ENCODE measurements at places on chromosomes 1 and 21. TPM values are rescaled to one million over a fixed set of nuclear protein-coding genes. Genes with fewer than 3 reads are reported as not detected.

The FNBP1L gene
- 0.35 TPM for polyA plus RNA-seq

DNA sequence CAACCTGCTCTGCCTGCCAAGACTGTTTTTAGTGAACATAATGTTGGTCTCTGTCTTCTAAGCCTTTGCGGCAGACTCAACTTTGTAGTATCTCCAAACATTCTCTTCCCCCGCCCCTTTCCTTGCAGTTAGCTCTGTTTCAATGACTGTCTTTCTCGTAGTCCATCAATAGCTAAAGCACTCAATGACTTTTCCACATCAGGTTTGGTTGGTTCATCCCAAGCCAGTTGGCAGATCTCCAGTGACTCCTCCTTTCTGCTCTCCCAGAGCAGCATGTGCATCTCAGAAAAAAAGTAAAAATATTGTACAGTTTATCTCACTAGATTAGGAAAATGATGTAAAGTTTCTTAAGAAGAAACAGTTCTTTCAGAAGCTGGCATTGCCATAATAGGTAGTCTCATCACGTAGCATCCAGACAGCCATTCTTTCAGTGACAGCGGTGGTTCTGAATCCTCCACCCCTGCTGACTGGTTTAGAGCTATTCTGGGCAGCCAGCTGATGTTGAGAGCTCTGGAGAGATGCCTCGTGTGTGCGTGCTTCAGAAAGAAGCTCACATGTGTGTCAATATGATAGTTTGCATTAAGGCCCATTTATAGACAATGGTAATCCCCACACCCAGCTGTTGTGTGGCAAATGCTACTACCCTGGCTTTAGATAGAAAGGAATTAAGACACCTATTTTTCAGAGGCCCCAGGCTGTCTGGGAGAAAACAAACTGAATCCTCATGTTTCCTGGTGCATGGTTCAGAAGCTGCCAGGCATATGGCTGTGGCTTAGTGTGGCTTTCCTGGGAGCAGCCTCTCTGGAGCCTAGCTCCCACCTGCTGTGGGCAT is 53.2 kb downstream of the CNN3 start:
- no peak for DNase-seq

GRCh38 chr1:82227306-82228095 is 426.8 kb downstream of the ADGRL2 start:
- no peak for DNase-seq

DNA sequence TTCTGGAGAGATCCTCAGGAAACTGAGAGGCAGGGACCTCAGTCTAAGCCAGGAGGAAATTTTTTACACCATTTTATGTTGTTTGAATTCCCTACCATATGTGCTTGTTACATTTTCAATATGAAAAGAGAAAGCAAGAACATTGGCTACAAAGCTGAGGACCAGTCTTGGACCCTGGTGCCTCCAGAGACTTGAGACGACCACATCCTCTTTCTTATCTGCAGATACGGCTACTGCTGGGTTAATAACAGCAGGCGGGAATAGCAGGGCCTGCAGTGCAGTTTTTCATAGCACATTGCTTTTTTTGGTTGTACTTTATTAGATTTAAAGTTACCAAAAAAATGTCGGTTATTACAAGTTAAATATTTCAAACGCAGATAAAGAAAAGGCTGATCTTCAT is 3.9 kb downstream of the KDM4A start:
- DNase-seq = no peak

The SLC44A3 gene
- polyA plus RNA-seq = not detected

DNA sequence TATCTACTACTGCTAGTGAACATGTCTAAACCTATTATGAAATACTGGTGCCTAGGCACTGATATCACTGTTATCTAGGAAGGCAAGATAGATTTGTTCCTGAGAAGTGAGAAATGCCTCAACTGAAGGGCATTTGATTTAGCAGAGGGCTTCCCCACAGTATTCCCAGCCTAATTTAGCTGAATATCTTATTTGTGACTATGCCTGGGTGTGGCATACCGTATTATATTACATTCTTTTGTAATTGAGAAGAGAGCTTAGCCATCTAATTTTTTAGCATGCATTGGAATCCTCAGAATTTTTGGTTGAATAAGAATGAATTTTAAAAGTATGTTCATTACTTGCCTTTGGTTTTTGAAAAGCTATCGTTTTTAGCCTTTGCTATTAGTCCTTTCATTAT is 99.1 kb downstream of the ZP4 start:
- no peak for DNase-seq

GRCh38 chr1:187931776-187932175 is 1103.0 kb downstream of the PLA2G4A start:
- no peak for DNase-seq

GRCh38 chr1:147600119-147601111 is 59.1 kb downstream of the BCL9 start:
- DNase-seq = no peak

The OR6P1 gene
- not detected for polyA plus RNA-seq

DNA sequence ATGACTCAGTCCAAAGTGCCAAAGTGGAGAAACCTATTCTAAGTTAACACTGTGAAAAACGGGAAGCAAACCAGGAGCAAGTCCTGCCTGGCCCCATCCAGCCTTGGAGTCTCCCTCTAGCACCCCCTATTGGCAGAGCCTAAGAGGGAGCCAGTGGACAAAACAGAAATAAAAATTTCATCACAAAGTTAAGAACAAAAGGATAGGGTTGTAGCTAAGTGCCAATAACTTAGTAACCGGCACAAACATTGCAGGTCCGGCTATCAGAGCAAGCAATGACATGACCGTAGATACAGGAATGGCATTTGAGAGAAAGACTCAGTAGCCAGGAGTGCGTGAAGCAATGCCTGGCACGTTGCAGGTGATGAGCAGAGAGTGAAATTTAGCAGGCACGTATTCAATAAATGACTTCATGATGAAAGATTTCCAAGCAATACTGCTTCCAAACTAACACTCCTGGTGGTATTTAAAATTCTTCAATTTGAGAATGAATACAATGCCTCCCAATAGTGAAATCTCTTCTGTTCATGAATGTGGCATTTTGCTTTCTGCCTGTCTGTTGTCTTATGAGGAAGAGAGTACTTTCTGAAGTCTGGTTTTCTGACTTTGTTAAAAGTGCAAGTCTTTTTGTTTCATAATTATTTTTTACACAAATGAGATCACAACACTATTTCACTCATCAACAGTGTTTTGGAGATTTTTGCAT is 391.0 kb downstream of the OMA1 start:
- no peak for DNase-seq

The LCE1D gene
- not detected for polyA plus RNA-seq

DNA sequence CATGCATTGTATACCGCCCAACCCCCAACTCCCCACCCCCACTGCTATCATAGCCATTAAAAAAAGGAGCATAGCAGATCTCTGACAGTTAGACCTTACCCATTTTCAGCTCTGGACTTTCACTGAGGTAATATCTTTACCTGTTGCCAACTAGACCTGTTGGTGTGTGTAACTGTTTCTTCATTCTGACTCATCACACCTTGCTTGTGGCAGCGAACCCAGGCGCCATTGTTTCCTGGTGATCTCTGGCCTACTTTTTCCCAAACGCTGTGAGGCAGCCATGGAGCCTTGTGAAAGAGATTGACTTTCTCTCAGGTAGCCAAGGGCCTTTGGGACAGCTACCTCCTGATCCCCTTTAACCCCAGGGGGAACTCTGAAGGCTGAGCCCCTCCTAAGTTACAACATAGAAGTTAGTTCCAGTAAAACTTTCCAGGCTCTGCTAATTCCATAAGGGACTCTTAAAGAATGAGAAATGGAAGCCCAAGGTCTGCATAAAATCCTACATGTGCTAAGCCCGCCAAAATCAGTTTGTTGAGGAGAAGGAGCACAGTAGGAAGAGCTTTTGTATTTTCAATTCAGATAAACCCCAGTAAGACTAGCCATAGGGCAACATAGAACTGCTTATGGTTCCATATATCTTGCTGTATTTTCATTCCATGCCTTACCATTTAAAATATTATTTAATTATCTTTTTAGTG is 196.1 kb upstream of the CAMK1G start:
- DNase-seq = no peak

The CELA2A gene
- polyA plus RNA-seq = not detected

The F11R gene
- 14.4 TPM for polyA plus RNA-seq

- no peak for DNase-seq
These were observed 712 bp upstream of the LAMB3 start for GRCh38 chr1:209652873-209653401.

- DNase-seq = no peak
These were observed 27.4 kb upstream of the DNASE2B start for GRCh38 chr1:84370831-84371394.

The ZNF683 gene
- polyA plus RNA-seq = not detected

DNA sequence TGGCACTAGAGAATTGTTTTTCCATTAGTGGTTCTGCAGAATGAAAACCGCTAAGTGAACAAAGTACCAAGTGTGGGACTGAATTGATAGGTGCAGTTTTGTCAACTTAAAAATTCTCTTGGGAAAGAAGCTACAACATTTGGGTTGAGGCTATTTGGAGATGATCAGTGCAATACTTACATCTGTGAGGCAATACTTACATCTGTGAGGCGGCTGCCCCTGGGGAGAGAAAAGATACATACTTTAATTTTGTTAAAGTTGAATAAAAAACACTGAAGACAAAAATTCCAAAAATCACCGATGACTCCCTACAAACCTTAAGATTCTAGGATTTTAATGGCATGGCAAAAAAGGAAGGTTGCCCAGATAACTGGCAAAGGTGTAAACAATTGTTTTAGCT is 1.7 kb downstream of the CFAP410 start:
- no peak for DNase-seq

The HOOK1 gene
- 28.9 TPM for polyA plus RNA-seq

The S100A4 gene
- 359 TPM for polyA plus RNA-seq

The ZSWIM5 gene
- 0.33 TPM for polyA plus RNA-seq

DNA sequence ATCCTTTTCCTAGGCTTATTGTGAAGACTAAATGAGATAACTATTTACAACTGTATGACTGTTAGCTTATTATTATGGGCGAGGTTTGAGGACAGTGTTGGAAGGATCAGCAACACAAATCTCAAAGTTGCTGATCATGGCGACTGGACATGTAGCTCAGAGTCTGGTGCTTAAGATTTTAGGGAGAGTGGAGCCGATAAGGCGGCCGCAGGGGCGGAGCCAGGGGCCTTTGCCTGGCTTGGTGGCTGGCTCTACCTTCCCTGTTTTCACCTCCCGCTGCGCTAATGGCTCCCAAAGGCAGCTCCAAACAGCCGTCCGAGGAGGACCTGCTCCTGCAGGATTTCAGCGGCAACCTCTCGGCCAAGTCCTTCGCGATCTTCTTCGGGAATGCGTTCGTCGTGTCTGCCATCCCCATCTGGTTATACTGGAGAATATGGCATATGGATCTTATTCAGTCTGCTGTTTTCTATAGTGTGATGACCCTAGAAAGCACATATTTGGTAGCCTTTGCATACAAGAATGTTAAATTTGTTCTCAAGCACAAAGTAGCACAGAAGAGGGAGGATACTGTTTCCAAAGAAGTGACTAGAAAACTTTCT is 45.5 kb downstream of the GIPC2 start:
- DNase-seq = no peak

DNA sequence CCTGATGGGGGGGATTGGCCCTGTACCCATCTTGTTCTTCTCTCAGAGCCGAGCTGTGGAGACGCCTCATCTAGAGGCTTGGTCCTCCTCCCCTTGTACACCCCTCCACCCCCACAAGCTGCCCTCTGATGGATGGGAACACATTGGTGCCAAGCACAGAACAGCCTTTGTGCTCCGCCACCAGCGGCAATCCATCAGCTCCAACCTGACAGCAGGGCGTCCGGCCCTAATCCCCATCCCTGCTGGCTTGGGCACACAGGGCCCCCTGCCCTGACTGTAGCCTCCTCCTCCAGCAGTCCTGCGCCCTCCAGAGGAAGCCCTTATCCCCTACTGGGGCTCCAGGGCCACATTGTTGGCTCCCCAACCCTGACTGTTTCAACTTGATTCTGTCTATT is 3.8 kb upstream of the MYOG start:
- no peak for DNase-seq

DNA sequence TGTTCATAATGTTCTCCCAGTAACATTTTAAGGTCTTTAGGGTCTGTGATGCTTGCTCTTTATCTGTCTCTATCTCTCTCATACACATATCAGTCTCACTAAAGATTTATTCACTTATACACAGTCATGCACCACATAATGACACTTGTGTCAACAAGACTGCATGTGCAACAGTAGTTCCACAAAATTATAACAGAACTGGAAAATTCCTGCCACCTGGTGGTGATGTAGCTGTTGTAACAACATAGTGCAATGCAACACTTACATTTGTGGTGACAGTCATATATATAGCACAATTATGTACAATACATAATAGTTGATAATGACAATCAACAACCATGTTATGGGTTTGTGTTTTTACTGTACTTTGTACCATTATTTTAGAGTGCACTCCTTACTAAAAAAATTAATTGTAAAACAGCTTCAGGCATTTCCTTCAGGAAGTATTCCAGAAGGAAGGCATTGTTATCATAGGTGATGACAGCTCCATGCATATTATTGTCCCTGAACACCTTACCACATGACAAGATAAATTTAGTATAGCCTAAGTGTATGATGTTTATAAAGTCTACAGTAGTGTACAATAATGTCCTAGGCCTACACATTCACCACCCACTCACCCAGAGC is 8.1 kb downstream of the TDRD5 start:
- DNase-seq = no peak

The INSRR gene
- polyA plus RNA-seq = not detected

DNA sequence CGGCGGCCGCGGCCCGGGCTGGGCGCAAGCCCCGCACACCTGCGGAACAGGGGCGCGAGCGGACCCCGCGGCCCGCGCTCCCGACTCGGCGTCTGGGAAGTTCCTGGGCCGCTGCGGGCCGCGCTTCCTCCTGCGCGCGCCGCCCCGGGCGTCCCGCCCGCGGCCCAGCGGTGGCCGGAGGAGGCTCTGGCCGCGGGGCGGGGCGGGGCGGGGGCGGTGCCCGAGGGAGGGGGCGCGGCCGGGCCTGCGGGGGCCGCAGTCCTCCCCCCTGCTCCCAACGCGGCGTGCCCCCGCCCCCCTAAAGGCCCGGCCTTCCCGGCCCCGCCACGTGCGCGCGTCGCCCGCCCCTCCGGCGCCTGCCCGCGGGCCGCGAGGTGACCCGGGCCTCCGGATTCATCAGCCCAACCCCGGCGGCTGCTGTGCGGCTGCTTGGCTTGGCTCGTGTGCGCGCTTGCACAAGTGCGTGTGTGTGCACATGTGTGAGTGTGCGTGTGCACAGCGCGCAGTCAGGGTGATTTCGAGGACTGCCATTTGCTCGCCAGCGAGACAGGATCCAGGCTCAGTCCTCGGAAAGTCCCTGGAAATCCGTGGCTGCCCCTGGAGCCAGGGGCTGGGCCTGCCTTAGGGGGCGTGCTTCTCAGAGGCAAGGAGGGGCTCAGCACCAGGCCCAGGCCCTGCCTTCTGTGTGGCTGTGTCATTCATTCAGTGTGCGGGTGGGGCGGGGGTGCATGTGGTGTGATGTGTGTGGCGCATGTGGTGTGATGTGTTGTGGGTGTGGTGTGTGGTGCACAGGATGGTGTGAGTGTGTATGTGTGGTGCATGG is at the start of gene C2CD2:
Gene C2CD2, minus strand, starts transcription at position 188 of the 823 bp plus-strand sequence. CDS start 370 bp downstream, outside the sequence.
- no peak for DNase-seq

- no peak for DNase-seq
These were observed 49.9 kb downstream of the C8B start for GRCh38 chr1:56915960-56916359.

- no peak for DNase-seq
These were observed 79.6 kb upstream of the GCLM start for GRCh38 chr1:93988634-93989350.
